ENCODE measurements at places on chromosomes 4 and X.

- DNase-seq: no peak
Observed at GRCh38 chr4:139922406-139923024, 231.5 kb downstream of the MAML3 start.

DNA sequence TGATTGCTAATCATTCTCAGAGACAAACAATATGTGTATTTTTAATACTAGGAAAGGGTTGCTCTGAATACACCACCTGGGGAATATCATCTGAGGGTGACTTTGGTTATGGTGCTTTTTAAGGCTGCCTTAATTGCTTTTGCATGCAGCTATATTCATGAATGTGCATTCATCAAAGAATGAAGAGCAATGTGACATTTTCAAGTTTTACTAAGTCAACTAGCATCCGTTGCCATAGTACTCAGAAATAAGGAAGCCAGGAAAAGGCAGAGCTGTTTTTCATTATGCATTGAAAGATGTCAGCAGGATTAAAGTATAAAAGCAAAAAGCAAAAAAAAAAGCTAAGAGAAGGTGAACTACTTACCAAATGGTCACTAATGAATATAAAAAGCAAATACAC lies 67.4 kb upstream of the PCDH18 start:
- no peak for DNase-seq

- no peak for DNase-seq
Observed at GRCh38 chr4:137638934-137639333, 106.6 kb upstream of the PCDH18 start.

DNA sequence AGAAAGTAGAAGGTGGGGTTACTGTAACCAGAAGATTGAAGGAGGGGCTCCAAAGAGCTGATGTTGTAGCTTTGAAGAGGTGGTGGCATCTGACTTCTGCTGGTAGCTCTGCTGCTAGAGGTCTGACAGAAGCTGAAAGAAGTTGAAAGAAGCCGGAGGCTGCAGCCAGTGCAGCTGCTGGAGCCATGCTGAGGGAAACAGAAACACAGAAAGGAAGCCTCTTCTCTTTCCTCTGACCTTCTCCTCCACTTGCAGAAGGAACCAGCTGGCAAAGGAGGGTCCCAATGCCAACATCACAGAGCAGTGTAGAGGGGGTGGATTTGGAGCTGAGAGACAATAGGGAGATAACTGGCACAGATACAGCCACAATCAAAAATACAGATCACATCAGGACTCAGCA lies 89.3 kb upstream of the HHIP start:
- no peak for DNase-seq
